A549 treated with RU486 at 1 μM for 4 hours (cell line): ENCODE measurements at places on chromosomes 4 and X. TPM values are rescaled to one million over a fixed set of nuclear protein-coding genes. Genes with fewer than 3 reads are reported as not detected.

Gene KCNE5
- total RNA-seq = 0.14 to 0.21 TPM (median 0.19 TPM) in 4 of 5 replicates, not detected in the other

Gene CITED1
- total RNA-seq = 0.88 to 1.5 TPM (median 1.2 TPM) in 5 replicates

Gene TXK
- 0.11 to 0.20 TPM (median 0.15 TPM) in 5 replicates for total RNA-seq

Gene SPANXN5
- total RNA-seq = not detected in 5 replicates

Gene L1CAM
- 18.0 to 23.1 TPM (median 20.8 TPM) in 5 replicates for total RNA-seq

Gene ZFP92
- total RNA-seq = 0.31 to 0.62 TPM (median 0.50 TPM) in 5 replicates

Gene STAG2
- total RNA-seq = 25.1 to 41.3 TPM (median 34.6 TPM) in 5 replicates

Gene RBM47
- total RNA-seq = 14.8 to 24.3 TPM (median 23.5 TPM) in 5 replicates

Gene UGT2B7
- total RNA-seq = 0.21 to 0.32 TPM (median 0.25 TPM) in 4 of 5 replicates, not detected in the other

Gene GABRG1
- not detected in 5 replicates for total RNA-seq

Gene LONRF3
- 3.5 to 4.3 TPM (median 3.9 TPM) in 5 replicates for total RNA-seq

Gene GIMD1
- total RNA-seq = not detected in 5 replicates

Gene SYN1
- 0.11 to 0.31 TPM (median 0.21 TPM) in 5 replicates for total RNA-seq

Gene RBM46
- total RNA-seq = not detected in 5 replicates

Gene AFP
- total RNA-seq = 1.7 to 13.1 TPM (median 2.3 TPM) in 5 replicates

Gene MAOB
- total RNA-seq = 0.09 to 0.34 TPM (median 0.16 TPM) in 5 replicates

Gene GPR34
- 0.13 TPM in 1 of 5 replicates, not detected in the others for total RNA-seq

Gene PLP2
- total RNA-seq = 315 to 481 TPM (median 431 TPM) in 5 replicates

Gene NAP1L3
- 0.30 to 0.67 TPM (median 0.43 TPM) in 5 replicates for total RNA-seq

Gene BGN
- 0.07 TPM in 1 of 5 replicates, not detected in the others for total RNA-seq

Gene SPANXB1
- total RNA-seq = 1.2 to 3.8 TPM (median 1.9 TPM) in 5 replicates

Gene ASMT
- 0.09 to 0.34 TPM (median 0.30 TPM) in 3 of 5 replicates, not detected in the others for total RNA-seq

Gene CXCL1
- 10.8 to 15.6 TPM (median 11.7 TPM) in 5 replicates for total RNA-seq

Gene CTSO
- 0.57 to 1.3 TPM (median 1.0 TPM) in 5 replicates for total RNA-seq

Gene IL13RA2
- 0.09 TPM in 1 of 5 replicates, not detected in the others for total RNA-seq

Gene ARHGAP24
- 4.4 to 5.2 TPM (median 4.6 TPM) in 5 replicates for total RNA-seq

Gene FATE1
- total RNA-seq = not detected in 5 replicates

Gene CTAG1B
- not detected in 5 replicates for total RNA-seq

Gene GABRQ
- 0.19 to 0.36 TPM (median 0.27 TPM) in 5 replicates for total RNA-seq

Gene PCDH19
- total RNA-seq = 0.01 to 0.06 TPM (median 0.02 TPM) in 3 of 5 replicates, not detected in the others
